Stimulated activated CD4-positive, alpha-beta T cell treated with anti-CD3 and anti-CD28 coated beads, Interleukin-1b, Interleukin-23, amount 100 ng/mL, for 1 hour (primary cell): ENCODE measurements at places on chromosomes 13 and 19.

- DNase-seq, result no peak
Measured at GRCh38 chr19:35753634-35754369, 3.0 kb downstream of the HSPB6 start.

- DNase-seq, result no peak
Measured at GRCh38 chr13:31638577-31638976, 100.7 kb upstream of the RXFP2 start.

GRCh38 chr13:66139250-66139649, 1090.9 kb downstream of the PCDH9 start:
- DNase-seq, result no peak

GRCh38 chr19:5882421-5882968, 12.2 kb upstream of the FUT5 start:
- DNase-seq, result no peak

DNA sequence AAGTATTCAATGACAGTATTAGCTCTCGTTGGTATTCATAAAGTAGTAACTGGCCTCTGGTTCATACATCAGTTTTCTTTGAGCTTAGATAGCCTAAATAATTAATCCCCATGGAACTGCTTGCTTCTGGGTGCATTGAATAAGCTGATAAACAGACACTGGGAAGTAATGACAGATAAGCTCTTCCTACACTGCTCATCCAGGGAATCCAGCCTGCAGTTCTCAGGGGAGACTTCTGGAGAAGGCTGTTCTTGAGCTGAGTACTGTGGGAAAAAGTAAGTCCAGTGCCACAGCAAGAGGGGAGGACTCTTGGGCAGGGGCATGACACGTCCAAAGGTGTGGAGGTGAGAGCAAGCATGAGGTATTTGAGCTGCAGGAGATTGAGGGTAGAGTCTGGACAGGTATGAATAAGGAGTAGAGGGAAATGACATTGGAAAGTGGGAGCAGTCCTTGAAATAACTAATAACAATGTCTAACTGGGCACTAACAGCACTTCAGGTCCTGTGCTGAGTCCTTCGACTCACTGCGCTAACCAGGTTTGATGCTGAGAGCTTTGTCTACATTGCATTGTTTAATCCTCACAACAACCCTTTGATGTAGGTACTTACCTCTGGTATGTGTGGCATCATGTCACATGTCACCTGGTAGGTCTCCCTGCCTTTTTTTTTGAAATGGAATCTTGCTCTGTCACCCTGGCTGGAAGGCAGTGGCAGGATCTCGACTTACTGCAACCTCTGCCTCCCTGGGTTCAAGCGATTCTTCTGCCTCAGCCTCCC, 7.2 kb downstream of the GARRE1 start:
- DNase-seq, result no peak

DNA sequence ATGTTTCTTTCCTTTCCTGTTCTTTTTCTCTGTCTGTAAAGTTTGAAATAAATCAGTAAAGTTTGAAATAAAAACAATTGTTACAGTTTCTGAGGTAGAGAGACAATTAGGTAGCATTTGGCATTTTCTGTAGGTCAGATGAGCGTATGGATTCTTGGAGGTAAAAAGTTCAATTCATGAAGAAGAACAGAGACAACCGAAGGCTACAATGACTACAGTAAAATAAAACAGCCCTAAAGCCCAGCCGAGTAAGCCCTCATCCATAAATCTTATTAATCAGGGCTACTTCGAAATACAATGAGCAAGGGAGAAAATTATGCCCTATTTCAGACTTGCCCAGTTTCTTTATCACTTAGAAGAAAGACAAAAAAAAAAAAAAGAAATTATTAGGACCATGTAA, 941.9 kb upstream of the SLC10A2 start:
- DNase-seq, result no peak

DNA sequence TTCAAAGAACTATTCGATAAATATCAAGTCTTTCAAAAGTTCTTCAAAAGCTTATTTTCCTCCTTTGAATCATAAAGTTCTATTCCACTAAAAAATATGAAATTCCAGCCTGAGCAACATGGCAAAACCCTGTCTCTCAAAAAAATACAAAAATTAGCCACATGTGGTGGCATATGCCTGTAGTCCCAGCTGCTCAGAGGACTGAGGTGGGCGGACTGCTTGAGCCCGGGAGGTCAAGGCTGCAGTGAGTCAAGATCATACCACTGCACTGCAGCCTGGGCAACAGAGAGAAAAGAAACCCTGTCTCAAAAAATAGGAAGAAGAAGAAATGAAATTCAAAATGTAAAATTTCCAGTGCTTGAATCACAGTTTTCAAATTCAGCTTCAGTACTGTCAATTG, 24.6 kb downstream of the CAB39L start:
- DNase-seq, result no peak

DNA sequence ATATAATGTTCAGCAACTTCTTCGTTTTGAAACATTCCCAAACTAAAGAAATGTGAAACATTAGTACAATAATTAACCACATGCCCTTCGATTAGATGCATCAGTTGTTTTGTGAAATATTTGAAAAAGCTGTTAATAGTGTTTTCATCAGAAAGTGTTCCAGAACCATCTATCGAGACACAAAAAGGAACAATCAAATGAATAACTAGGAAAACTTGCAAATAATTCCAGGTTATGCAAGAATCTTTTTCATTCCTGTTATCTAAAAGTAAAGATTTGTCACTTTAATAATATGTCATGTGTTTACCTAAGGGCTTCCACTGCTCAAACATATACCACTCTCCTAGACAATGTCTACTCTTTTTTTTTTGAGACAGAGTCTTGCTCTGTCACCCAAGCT, 904.2 kb upstream of the MIR17HG start:
- DNase-seq, result no peak

GRCh38 chr13:29805994-29806979, 44.1 kb downstream of the UBL3 start:
- no peak for DNase-seq

DNA sequence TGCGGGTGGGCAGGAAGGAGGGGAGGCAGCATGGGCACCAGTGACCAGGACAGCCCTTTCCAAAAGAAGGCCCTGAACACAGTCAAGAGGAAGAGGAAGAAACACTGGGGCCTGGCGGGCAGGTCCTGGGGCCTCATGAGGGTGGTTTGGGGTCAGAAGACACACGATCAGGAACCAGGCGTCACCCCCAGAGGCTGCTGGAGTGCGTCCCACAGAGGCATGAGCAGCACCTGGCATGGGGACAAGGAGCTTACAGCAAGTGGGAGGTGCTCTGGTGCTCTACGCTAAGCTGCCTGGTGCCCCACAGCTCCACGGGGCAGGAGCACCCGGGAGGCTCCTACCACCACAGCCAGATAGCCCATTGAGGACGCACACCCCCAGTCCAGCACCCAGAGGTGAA, 20.0 kb downstream of the ELL start:
- no peak for DNase-seq

DNA sequence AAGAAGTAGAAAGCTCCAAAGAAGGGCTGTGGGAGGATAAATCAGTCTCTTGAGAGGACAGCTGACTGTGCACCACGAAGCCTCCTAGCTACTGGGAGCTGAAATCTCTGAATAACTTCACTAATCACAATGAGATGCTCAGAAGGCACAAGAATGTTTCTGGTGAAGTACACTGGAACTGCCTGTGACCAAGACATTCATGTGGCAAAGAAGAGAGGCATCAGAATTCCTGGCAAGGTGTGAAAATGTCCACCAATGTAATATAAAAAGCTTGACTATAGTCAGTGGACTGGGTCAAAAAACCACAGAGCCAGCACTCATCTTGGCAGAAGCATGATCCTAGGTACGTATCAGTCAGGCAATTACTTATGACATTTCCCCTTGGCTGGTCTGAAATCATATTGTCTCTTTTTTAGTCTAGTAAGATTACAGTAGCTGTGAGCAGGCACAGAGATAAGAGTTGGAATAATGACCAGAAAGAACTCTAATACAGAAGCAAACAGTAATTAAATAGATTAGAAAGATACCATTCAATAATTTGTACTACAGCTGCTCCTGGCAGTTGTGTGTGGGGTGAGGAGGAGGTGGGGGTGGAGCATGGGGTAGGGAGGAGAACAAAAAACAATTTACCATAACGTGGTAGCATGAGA, 434.7 kb downstream of the DIAPH3 start:
- no peak for DNase-seq

- no peak for DNase-seq
Measured at GRCh38 chr13:98957731-98958442, 20.0 kb downstream of the DOCK9 start.

GRCh38 chr19:39052243-39052746, 19.9 kb upstream of the FBXO27 start:
- DNase-seq, result peak; percentile 41

DNA sequence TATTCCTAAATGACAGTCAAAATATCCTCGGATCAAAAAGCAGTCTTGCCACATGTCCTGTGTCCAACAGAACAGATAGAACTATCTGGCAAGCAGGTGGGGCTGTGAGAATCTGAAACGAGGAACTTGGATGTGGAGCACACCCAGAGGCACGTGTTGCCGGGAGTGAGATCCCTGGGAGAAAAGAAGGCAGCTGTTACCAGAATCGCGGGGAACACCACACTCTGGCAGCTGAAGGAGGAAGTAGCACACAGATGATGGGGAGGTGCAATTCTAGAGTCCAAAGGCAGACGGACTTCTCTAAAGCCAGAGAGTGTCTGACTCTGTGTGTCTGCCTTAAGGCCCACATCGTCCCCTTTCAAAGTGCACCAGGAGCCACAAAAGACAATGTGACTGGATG, 22.3 kb downstream of the SLC7A1 start:
- no peak for DNase-seq
